ENCODE measurements at places on chromosomes 11 and 22. TPM values are rescaled to one million over a fixed set of nuclear protein-coding genes. Genes with fewer than 3 reads are reported as not detected.

Gene SSTR3
- polyA plus RNA-seq, result 1.2 TPM

Gene PANX3
- not detected for polyA plus RNA-seq

Gene SERHL2
- polyA plus RNA-seq, result 2.2 TPM

Gene UBASH3B
- 4.4 TPM for polyA plus RNA-seq

- DNase-seq, result no peak
Observed at GRCh38 chr22:29765905-29766631, 739 bp downstream of the ZMAT5 start.

DNA sequence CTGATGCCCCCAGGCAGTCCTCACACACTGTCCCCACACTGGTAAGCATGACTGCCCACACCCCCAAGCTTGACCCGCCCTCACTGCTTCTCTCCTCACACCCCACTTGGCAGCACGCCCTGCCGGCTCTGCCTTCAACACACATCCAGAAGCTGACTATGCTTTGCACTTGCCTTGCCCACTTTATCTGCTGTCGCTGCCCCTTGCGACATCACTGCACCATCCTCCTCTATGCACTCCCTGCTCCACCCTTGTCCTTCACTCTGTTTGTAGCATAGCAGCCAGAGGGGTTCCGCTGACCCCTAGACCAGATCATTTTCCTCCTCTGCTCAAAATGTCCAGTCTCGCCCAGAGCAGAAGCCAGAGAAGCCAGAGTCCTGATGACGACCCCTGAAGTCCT, 25.3 kb upstream of the SLC25A1 start:
- no peak for DNase-seq

DNA sequence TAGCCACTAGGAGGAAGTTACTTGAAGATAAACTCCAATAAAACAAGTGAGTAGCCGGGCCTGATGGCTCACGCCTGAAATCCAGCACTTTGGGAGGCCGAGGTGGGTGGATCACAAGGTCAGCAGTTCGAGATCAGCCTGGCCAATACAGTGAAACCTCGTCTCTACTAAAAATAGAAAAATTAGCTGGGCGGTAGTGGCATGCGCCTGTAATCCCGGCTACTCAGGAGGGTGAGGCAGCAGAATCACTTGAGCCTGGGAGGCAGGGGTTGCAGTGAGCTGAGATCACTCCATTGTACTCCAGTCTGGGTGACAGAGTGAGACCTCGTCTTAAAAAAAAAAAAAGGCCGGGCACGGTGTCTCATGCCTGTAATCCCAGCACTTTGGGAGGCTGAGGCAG, 34.0 kb upstream of the CLPB start:
- DNase-seq, result no peak

GRCh38 chr11:85257837-85258236, 369.3 kb downstream of the DLG2 start:
- no peak for DNase-seq

- DNase-seq, result no peak
Observed at GRCh38 chr11:129866311-129866710, 29.1 kb downstream of the NFRKB start.

- peak; percentile 96 for DNase-seq
Observed at GRCh38 chr11:12224537-12224893, 114.1 kb downstream of the MICAL2 start.

GRCh38 chr11:97140885-97141494, 751.2 kb downstream of the JRKL start:
- DNase-seq, result no peak

DNA sequence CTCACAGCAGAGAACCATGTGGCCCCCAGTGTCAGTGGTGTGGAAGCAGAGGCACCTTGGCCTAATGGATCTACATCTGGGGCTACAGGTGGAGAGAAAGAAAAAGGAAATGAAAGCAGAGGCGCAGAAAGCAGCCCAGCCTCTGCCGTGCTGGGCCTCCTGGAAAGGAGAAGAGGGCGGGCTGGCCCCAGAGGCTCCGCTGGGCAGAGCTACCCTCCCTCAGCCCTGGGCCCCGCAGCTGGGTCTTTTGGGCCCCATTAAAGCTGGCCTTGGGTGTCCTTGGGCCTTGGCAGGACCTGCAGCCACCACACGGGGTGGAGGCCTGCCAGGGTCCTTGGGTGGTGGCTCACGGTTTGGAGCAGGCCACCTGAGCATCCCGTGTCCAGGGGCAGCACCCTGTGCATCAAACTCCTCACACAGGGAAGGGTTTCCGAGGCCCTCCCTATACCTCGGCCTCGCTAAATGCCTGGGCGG, 31.6 kb upstream of the GAL start:
- no peak for DNase-seq

GRCh38 chr11:42195289-42196013, 736.0 kb upstream of the LRRC4C start:
- DNase-seq, result no peak

GRCh38 chr22:39416319-39416718, 16.7 kb downstream of the TAB1 start:
- peak; percentile 67 for DNase-seq

DNA sequence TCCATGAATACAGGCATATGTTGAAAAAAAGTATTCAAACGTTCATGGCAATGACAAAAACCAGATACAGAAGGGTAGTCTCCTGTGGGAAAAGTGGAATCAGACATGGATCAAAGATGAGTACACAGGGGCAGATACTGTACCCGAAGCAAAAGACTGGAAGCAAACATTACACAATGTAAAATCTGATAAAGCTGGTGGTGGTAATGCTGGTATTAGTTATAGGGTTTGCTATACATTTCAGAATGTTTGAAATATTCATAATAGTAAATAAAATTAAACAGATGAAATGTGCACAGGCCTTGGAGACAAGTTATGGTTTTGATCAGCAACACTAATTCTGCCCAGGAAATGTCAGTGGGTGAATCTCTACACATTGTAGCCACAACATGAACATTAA, 607.6 kb downstream of the SOX6 start:
- DNase-seq, result no peak

- no peak for DNase-seq
Observed at GRCh38 chr11:101738452-101738851, 154.6 kb upstream of the TRPC6 start.

DNA sequence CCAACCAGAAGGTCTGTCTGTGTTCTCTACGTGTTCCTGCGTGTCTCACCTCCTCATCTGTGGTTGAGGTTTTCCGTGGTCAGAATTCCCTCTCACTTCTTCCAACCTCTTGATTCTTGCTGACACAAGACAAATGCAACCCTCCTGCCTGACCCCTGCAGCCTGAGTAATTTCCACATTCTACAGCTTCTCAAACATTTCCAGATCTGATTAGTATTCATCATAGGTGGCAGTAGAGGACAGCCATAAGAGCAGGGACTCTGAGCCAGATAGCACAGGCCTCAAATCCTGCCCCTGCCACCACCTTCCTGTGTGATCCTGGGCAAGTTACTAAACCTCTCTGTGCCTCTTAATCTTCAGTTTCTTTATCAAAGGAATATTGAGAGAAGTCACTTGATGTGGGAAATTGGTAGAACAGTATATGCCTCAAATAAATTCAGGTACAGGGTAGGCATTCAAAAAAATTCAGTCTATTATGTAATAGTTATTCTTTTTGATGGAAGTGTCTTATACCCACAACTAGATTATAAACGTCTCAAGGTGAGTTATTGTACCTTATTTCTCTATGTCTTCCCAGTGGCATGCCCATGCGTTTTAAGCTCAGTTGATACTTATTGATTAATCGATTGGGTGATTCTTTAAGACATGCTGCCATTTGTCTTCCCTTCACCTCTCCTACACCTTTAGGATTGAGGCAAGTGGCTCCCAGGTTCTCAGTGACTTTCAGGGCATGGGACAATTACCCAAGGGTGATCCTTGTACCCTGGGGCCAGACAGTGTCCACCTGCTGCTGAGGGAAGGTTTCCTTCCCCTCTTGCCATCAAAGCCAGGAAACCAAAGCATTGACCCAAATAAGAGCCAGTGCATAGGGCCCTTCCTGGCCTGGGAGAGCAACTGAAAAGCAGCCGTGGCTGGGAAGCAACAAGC, 19.6 kb downstream of the POU2AF1 start:
- DNase-seq, result no peak

DNA sequence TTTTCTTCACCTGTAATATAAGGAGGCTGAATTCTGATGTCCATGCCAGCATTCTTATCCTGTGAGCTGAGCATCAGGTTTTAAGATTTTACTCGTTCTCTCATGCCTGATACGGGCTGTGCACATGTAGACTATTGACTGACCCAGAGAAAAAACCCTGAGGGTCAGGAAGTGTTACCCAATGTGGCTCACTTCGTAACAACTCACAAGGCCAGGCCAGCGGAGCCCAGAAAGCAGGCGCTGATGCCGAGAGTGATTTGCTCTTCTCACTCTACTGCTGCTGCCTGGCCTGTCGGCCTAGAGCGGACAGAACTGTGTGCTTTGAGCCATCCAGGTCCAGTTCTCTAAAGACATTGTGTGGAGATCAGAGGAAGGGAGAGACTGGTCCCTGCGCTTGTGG, 10.8 kb downstream of the THYN1 start:
- DNase-seq, result no peak

DNA sequence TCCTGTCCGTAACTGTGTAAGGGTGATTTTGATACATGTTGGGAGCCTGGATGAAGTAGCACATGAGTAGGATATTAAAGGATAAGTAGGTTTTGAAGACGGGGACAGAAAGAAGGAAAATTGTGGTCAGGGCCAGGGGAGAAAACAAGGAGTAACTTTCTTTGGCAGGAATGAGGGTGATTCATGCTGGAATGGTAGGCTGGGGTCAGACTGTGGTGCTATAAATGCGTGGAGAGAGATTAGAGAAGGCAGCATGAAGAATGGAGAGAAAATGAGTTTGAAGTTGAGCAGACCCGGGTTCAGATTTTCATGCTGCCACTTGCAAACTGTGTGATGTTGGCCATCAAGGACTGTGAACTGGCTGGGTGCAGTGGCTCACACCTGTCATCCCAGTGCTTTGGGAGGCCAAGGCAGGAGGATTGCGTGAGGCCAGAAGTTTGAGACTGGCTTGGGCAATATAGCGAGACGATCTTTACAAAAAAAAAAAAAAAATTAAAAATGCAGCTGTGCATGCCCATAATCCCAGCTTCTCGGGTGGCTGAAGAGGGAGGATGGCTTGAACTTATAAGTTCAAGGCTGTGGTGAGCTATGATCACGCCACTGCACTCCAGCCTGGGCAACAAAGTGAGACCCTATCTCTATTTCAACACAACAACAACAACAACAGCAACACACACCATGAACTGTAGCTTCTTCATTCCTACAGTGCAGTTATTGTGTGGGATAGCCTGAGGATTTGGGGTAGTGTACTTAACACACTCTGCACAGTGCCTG, 22.3 kb downstream of the ZBTB16 start:
- DNase-seq, result no peak

GRCh38 chr22:42889304-42889703, 32.2 kb upstream of the ARFGAP3 start:
- DNase-seq, result no peak

DNA sequence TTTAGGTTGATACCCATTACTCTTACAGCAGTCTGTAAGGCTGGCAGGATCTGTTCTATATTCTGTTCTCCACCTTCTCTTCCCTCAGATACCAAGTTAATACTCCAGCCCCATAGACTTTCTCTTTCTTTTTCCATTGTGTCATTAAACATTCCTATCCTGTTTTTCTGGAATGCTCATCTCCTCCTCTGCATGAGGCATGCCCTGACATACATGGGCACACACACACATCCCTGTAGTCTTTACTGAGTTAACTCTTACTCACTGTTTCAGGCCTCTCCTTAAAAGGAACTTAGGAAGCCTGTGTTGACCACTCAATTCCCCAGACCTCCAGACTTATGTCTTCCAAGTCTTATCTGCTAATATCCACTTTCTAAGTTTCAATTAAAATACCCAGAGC, 476.8 kb downstream of the METTL15 start:
- DNase-seq, result no peak

DNA sequence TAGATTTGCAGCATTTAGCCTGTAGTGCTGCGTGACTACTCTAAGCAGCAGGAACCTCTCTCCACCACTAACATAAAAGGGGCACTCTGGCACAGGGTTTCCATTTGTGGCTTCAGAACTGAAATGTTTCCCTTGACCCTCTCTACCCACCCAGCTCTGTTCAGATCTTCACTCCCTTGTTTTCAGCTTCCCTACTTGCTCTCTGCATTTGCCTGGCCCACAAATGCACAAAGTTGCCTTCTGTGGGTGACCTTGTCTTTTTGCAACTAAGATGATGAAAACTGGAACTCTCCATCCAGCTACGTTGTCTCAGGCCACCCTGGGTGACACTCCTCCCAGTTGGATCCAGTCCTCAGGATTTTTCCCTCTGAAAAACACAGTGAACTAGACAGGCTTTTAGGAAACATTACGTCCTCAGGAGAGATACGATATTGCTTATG, 19.8 kb upstream of the PSMA1 start:
- DNase-seq, result no peak

GRCh38 chr22:42623756-42624441, 9.2 kb upstream of the POLDIP3 start:
- no peak for DNase-seq

GRCh38 chr22:46935506-46936377, 173.3 kb downstream of the TBC1D22A start:
- no peak for DNase-seq

GRCh38 chr22:40819599-40820140, 524 bp upstream of the SLC25A17 start:
- no peak for DNase-seq

DNA sequence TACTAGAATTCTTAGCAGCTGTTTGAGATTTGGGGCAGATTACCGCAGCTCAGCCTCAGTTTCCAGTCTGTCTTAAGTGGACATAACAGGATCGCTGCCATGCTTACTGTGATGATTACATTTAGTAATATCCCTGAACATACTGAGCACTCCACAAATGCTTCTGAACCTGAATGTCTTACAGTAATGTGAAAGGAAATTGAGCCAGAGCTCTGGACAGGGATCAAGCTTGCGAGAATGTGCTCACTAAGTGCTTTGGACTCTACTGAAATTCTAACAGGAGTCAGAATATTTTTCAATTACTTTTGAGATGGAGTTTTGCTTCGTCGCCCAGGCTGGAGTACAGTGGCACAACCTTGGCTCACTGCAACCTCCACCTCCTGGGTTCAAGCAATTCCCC, 118.6 kb upstream of the RASSF10 start:
- DNase-seq, result no peak

GRCh38 chr11:62538470-62539237, 8.0 kb downstream of the AHNAK start:
- no peak for DNase-seq

DNA sequence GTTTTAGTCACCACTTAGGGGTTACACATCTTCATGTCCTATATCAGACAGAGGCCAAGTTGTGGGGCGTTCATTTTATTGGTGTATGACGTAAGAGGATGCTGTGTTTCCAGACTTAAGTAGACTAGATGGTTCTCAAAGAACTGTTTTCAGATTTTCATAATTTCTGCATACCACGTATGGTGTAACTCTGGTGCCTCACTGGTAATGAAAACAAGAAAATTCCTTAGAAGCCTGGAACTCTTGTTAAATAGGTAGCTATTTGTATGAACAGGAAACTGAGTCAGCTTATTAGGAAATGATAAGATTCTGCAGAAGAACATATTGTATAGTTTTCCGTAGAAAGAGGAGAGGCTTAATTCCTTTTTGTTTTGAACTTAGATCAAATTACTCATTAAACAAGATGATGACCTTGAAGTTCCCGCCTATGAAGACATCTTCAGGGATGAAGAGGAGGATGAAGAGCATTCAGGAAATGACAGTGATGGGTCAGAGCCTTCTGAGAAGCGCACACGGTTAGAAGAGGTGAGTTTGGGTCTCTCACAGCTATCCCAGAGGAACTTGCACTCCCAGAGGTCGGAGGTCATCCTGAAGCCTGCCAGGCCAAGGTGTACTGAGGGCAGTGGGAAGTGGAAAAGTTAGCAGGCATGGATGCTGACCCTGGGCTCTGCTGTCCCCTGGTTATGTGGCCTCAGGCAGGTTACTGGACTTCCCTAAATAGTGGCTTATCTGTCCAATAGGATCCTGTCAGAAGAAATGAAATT, 3.9 kb downstream of the CDC45 start:
- DNase-seq, result no peak

Measured in spleen (tissue), 13 donors.